ENCODE measurements at places on chromosomes 7 and 10. TPM values are rescaled to one million over a fixed set of nuclear protein-coding genes. Genes with fewer than 3 reads are reported as not detected.

PHKG1 gene
- total RNA-seq, result 0.97 TPM

PRPS1L1 gene
- total RNA-seq, result not detected

GRCh38 chr10:112919721-112920120, 30.3 kb upstream of the TCF7L2 start:
- DNase-seq, result no peak

DNA sequence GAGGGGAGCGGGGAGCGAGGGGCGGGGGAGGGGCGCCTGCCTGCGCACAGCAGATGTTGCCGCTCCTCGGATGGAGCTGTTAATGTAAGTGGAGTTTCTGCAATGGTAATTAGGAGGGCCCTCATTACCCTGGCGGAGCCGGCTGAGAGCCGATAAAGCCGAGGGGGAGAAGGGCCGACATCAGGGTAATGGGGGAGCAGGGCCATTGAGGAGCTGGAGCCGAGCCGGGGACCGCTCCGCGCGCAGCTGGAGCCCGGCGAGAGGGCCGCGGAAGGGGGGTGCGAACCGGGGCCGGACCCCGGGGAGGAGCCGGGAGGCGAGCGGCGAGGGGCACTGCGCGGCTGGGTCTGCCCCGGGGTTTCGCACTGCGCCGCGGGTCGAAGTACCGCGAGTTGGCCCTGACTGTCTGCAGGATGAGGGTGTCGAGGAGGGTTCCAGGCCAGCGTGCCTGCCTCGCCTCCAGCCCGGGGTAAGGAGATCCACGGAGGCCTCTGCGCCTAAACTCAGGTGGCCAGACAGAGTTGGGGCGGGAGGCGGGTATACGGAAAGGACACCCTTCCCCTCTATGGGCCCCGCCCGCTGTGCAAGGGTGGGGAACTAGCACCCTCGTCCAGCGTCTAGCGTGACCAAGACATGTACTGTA, 55.0 kb upstream of the LBX1 start:
- DNase-seq, result no peak

DNA sequence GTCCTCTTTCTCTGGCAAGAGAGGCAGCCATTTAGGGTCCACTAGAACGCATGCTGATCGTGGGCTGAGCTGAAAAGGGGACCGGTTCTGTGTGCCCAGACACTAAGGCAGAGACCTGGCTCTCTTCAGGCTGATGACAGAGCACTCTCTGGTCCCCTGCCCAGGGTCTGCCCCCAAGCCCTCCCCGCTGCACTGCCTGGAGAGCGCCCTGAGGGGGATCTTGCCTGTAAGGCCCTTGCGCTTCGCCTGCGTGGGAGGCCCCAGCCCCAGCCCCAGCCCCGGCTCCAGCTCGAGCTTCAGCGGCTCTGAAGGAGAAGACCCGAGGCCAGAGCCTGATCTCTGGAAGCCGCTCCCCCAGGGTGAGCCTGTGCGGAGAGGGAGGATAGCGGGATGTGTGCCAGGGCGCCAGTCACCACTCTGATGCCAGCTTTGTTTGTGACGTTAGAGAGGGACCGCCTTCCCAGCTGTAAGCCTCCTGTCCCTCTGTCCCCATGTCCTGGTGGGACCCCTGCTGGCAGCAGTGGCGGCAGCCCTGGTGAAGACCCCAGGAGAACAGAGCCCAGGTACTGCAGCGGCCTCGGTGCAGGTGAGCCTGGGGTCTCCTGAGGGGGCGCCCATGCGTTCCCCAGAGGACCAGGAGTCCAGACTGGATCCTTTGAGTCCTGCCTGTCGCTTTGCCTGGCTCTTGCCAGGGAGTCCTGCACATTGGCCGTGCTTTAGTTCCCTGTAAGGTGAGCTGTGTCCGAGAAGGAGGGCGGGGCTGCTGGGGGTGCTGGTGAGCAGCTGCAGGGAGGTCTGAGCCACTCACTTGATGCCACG, 43.2 kb downstream of the ZNF467 start:
- no peak for DNase-seq

GRCh38 chr10:79067241-79068202, 1.2 kb upstream of the ZMIZ1 start:
- peak; percentile 92 for DNase-seq

DNA sequence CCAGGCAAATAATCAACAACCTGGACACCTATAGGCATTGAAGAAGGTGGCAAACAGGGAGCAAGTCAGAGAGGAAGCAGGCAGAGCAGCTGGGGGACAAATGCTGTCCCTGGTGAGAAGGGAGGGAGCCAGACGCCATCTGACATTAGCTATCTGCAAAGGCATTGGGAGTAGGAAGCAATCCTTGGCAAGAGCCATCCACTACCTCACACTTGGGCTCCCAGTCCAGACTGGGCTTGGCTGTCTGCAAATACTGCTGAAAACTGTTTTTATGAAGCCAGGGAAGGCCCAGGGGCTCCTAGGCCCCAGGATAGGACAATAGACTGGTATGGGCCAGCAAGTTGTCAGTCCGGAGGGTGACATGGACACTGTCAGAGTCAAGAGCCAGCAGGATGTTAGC, 132.5 kb downstream of the SORBS1 start:
- no peak for DNase-seq

DNA sequence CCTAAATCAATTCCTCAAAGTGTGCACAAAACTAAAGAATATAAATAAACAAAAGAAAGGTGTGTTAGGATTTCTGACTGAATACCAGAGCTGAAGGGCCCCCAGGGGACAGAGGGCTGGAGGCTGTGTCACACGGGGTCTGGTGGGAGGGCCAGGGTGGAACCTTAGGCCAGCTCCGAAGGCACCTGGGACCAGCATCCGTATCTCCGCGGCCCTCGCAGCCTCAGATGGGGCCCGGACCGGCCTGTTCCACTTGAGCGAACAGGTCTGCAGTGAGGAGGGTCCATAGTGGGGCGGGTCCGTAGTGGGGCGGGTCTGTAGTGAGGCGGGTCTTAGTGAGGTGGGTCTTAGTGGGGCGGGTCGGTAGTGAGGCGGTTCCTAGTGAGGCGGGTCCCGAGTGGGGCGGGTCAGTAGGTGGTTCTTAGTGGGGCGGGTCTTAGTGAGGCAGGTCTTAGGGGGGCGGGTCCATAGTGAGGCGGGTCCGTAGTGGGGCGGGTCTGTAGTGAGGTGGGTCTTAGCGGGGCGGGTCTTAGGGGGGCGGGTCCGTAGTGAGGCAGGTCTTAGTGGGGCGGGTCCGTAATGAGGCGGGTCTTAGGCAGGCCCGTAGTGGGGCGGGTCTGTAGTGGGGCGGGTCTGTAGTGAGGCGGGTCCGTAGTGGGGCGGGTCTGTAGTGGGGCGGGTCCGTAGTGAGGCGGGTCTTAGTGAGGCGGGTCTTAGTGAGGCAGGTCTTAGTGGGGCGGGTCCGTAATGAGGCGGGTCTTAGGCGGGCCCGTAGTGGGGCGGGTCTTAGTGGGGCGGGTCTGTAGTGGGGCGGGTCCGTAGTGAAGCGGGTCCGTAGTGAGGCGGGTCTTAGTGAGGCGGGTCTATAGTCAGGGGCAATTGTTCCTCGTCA, 15.1 kb downstream of the GPR146 start:
- DNase-seq, result no peak

DNA sequence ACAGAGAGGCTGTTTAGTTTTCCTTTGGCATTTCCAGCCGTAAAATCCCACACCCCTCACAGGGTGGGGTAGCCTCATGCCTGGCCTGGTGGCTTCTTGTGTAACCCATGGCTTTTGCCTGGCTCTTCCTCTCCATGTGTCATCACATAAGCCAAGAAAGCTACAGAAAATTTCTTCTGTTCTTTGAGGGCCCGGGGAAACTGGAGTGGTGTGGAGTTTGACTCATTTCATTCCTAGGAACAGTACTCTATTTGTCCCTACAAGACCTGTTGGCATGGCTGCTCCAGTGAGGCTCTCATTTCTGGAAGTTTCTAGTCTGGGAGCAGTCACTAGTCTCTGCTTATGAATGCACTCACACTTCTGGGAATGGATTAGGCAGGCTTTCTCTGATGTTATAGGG, 523.9 kb downstream of the SUGCT start:
- DNase-seq, result no peak

DNA sequence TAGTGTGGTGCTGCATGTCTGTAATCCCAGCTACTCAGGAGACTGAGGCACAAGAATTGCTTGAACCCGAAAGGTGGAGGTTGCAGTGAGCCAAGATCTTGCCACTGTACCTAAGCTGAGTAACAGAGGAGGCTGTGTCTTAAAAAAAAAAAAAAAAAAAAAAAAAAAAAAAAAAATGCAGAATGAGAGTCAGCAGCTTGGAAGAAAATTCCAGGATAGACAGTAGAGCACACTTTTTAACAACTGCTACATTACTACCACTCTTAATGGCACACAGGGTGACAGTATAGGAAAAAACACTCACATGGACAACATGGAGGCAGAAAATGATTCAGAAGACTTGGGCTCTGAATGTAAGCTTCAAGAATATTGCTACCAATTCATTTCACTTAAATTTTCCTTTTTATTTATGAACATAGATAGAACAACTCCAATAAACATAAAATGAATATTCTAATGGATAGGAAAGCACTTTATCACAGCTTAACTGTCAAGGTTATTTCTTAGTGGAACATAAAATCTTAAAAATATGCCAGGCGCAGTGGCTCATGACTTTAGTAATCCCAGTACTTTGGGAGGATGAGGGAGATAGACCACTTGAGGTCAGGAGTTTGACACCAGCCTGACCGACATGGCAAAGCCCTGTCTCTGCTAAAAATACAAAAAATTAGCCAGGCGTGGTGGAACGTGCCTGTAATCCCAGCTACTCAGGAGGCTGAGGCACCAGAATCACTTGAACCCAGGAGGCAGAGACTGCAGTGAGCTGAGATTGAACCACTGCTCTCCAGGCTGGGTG, 31.5 kb downstream of the CHCHD3 start:
- DNase-seq, result no peak

GRCh38 chr10:79441433-79441832, 4.0 kb downstream of the ZCCHC24 start:
- no peak for DNase-seq

DNA sequence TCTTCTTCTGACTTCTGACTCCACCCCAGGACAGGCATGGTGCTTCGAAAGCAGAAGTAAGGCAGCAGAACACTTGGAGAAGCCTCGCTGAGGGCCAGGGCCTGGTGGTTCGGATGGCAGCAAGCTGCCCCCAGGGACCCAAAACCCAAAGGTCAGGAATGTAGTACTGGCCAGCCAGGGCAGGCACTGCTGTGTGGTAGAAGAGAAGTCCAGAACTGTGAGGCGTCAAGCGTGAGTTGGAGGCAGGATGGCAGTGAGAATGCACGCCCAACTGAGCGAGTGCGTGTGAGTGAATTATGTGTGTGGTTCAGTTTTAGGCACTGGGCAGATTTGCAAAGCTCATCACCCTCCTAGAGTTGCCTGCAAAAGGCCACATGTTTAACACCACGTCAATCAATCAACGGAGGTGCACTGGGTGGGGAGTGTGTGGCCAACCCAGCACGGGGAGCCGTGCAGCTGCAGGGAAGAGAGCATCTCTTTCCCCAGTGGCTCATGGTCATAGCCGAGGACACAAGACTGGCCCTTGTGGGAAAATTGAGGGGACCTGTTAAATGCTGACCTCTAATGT, 144.3 kb downstream of the KCNMA1 start:
- no peak for DNase-seq

- DNase-seq, result no peak
Measured at GRCh38 chr7:48183965-48184364, 12.7 kb downstream of the ABCA13 start.

DNA sequence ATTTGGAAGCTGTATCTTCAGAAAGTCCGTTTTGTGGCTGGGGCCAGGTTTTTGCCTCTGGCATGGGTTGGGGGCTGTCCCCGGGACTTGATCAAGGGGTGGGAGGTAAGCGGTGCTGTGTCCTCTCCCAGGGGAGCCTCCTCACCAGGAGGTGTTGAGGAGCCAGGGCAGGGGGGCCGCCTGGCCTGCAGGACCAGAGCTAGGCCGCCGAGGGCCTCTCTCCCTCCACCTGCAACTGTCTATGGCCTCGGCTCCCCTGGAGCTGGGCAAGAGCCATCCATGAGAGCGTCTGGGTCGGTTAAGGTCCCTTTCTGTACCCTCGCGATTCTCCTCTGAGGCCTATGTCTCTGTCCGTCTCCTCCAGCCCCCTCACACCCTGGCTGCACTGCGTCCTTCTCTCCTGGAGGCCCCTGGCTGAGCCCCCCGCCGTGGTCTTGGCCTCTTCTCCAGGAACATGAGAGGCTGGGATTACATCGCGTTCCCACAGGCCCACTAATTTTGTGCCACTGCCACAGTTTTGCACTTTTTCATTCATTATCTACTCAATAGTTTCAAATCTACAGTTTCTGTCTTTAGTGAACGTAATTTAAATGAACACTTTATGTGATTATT, 20.6 kb downstream of the CALML5 start:
- DNase-seq, result no peak

DNA sequence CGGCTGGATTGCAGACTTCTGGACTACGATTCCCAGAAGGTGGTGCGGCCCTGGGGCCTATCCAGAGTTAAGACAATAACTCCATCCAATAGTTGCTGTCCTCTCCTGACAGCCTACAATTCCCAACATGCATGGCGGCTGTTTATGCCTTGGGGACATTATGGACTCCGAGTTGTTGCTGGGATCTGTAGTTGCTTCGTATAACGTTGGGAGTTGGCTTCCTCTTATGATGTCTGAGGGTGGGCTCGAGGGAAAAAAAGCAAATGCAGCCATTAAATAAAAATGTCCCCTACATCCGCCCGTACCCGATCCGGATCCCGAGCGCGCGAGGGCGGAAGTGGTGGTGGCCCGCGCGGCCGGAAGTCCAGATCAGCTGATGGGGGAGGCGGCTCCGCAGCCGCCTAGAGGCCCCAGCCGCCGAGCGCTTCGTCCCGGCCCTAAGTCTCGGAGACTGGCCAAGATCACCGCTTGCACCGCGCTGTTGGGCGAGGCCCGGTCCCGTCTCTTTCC, at the start of gene ZSWIM8:
ZSWIM8 (plus strand) TSS at position 396 of the 510 bp plus-strand sequence. CDS start 273 bp downstream, outside the sequence.
- DNase-seq, result peak; percentile 92

- DNase-seq, result no peak
Measured at GRCh38 chr10:27713941-27714340, 31.7 kb downstream of the MKX start.

DNA sequence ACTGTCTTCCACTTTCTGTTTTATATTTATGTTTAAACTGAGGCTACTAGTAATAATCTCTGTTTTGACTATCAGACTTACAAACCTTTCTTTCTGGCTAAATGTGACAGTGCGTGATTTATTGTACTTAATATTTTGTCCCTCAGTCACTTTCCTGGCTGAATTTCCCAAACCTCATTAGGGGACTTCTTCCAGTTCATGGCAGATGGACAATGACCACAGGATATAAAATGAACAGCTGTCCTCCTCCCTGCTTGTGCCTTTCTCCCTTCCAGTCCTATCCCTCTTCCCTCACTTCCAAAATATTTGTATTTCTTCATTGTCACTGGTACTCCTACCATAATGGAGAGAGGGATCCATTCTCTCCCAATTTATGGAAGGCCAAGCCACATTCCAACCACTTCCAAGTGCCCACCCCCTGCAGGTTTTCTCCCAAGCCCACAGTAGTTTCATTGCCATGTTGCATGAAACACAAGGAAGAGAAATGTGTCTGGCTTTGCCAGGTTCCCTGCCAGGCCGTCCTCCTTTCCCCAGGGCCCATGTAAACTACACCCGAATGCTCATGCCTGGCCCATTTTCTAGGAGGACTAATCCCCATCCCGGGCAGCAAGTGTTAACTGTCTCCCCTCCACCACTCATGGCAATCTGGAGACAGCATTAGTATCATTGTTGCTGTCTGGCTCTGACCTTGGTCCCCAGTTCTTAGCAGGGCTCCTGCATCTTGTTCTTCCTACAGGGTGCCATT, 269.5 kb upstream of the SLC26A5 start:
- no peak for DNase-seq

Data from uterus (tissue), 4 donors.